ENCODE measurements at places on chromosomes 11 and 22.

DNA sequence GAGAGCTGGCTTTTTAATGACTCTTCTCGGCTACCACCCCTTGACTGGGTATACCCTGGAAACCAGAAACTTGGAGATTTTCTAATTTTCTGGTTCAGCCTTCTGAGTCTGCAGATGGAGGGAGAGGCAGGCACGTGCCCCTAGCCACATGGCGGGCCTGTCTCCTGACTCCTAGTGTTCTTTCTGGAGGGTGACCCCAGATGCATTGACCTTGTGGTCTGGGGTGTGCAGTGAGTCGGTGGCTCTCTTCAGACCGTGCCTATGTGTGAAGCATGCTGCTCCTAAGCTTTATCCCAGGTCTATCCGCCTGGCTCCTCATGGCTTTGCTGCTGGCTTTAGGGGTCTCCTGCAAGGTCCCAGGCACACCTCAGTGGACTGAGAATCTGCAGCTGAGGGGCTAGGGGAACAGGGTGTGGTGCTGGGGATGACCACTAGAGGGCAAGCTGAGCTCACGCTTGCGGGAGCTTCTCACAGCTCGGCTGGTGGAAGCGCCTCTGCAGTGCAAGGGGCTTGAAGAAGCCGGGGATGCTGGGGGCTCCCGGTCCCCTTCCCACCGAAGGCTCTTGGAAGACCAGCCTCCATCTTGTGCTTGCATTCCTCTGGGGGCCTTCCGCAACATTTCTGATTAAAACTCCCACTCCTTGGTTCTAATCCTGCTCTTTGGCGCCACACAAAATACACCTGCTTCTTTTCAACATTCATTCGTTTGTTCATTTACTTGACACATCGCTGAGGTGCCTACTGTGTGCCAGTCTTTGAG, 51.8 kb downstream of the OTOG start:
- DNase-seq: peak; percentile 79

DNA sequence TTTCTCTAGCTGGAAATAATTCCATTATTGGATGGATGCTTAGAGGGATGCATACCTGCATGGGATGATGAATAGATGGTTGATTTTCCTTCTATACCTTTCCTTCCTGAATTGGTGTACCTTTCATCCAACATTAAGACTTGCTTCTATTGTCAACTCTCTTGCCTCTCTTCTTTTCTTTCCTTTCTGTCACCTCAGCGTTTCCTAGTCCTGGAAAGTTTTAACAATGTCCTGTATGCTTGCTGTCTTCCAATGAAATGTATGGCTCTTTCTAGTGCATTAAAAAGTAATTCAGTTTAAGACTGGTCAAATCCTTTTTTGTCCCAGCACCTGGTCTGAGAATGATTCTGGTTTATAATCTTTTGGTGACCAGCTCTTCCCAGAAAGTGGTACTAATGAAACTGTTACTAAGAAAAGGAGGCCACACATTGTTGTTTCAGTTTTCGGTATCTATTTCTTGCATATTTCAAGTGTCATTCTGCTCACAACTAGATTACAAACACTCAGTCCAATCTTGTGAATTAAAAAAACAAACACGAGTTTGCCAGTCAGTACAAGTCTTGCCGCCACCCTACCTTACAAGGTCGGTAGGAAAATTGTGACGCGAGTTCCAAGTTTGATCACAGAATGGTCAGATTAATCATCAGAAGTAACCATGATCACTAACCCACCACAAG, 8.0 kb downstream of the POU2AF1 start:
- DNase-seq: no peak

- DNase-seq: peak; percentile 84
Observed at GRCh38 chr11:128575961-128576350, 11.4 kb downstream of the ETS1 start.

DNA sequence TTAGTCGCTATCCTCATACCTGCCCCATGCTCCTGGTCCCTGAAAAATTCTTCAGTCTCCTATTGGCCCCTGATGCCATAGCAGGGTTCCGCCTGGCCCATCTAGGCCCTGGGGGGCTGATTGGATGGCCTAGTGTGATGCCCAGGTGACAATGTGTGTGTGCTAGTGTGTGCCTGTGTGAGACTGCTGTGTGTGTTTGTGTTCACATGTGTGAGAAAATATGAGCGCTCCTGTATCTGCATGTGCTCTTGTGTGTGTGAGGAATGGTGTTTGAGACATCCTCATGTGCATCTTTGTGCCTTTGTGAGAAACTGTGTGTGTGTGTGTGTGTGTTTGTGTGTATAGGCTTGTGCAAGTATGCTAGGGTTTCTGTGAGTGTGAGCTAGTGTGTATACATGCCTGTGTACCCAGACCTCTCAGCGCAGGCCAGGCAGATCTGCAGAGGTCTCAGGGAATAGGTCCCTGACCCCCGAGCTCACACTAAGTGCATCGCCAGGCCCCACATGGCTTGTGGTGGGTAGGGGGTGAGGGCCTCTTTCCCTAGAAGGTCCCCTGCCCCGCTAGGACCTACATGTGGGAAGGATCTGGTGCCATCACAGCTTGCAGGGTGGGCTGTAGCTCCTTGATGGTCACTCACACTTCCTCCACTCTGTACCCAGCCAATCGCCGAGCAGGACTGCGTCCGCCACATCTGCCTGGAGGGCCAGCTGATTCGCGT, 64.6 kb downstream of the OTOG start:
- DNase-seq: no peak

GRCh38 chr11:96396637-96397036, 6.8 kb downstream of the JRKL start:
- DNase-seq: no peak

DNA sequence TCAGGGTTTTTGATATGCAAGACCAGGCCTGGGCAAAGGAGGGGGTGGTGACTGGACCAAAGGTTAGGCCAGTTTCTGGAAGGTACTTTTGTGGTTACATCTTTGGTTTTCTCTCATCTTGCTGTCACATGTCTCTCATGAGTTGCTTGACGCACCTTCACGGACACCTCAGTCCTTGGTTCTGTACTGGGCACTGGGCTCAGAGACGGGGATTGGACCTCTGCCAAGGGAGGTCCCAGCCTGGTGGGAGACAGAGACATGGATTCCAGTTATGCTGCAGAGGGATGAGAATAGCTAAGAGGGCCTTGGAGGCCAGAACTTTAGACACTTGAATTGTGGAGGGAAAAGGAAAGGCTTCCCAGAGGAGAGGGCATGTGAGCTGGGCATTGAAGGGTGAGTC, 1.7 kb downstream of the USP35 start:
- DNase-seq: no peak

- no peak for DNase-seq
Observed at GRCh38 chr11:79212741-79213190, 228.1 kb downstream of the TENM4 start.

- no peak for DNase-seq
Observed at GRCh38 chr11:15493921-15494620, 379.3 kb downstream of the INSC start.

DNA sequence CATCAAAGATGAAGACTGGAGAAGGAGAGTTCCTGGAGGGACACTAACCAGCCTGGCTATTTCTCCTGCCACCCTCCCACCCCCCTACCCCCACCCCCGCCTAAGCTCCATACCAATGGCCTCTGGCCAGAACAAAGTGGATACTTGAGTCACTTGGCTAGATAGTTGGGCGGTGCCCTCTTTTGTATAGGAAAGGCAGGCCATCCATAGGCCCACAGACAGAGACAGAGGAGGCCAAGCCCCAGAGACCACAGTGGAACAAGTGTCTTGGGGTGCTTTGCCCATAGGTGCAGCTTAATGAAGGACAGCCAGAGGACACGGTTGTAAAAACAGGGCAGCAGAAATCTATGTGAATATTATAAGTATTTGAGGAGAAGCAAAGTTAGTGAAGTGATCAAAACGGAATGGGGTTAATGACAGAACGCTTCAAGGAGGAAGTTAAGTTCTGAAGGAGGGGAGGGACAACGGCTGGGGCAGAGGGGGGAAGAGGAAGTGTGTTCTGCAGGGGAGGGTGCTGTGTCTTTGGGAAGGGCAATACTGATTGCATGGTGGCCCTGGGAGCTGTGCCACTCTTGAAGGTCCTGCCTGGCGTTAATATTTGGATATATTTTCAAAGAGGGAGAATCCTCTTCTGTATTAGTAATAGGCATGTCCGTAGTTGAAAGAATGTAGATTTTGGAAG, 32.7 kb downstream of the FLI1 start:
- peak; percentile 86 for DNase-seq

GRCh38 chr22:37230673-37231405, 13.2 kb downstream of the RAC2 start:
- no peak for DNase-seq

- DNase-seq: no peak
Observed at GRCh38 chr11:128762031-128762430, 68.2 kb downstream of the FLI1 start.

Measured in suppressor macrophage treated with lipopolysaccharide for 4 hours (primary cell).